Type B pancreatic cell (in vitro differentiated cells): ENCODE measurements at places on chromosomes 1 and 21. TPM values are rescaled to one million over a fixed set of nuclear protein-coding genes. Genes with fewer than 3 reads are reported as not detected.

GRCh38 chr1:9826087-9826486 lies 2.3 kb upstream of the CLSTN1 start:
- no peak for DNase-seq

DNA sequence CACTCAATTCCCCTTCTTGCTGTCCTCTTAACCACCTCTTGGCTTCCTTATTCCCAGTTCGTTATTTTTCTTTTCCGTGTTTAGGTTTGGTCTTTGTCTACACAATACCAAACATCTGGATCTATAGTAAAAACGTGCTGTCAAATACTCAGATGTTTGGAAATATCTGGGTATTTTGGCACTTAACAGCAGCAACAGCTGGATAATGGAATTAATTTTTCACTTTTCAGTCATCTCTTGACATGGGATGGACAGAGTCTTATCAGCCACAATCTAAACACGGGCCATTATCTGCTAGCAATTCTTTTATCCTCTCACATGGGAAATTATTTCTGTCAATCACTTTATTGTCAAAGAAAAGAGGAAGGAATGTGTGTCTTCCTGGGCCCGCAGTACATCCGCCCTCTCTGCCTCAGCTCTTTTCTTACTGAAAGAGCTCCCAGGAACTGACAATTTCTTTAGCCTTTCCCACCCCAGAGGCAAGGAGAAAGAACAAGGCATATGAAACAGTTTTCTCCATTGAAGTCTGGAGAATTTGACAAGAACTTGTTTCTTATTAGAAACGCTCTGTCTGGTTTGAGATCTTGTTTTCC lies 13.4 kb downstream of the NHLH2 start:
- no peak for DNase-seq

GRCh38 chr1:196400478-196401451 lies 207.5 kb downstream of the KCNT2 start:
- no peak for DNase-seq

GRCh38 chr1:53899206-53899628 lies 5.2 kb downstream of the DIO1 start:
- no peak for DNase-seq

- DNase-seq, result no peak
Measured at GRCh38 chr1:35605867-35606182, 32.7 kb downstream of the TFAP2E start.

GRCh38 chr21:39111931-39112550 lies 71.2 kb downstream of the PSMG1 start:
- no peak for DNase-seq

GRCh38 chr1:43184995-43185394 lies 12.9 kb downstream of the CFAP57 start:
- DNase-seq, result no peak

DNA sequence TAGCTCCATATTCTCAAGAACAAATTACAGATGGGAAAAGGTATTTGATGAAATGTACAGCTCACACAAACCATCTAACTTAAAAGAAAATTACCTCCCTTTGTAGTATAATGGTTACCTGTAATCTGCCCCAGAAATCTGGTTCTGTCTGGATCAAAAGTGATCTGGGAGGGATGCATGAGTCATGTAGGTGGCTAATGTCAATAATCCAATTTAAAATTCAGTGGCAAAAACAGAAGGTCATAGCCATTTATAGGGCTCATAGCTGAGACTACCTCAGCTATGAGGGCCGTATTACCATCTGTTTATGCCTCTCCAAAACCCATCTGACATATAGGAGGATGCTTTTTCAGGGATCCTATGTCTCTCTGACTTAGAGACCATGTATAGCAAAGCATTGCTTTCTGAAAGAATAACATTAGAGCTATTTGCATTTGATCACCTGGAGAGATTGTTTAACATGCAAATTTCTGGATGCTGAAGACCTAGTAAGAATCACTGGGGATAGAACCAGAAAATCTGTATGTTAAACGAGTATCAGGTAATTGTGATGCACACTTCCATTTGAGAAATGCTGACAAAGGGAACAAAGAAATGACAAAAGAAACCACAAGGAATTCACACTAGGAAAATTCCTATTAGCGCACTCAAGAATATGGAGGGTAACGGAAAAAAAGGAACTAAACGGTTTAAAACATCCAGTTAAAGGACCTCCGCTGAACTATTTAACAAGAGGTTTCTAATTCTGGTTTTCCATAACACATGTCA lies 17.6 kb downstream of the PAXBP1 start:
- no peak for DNase-seq

TBX19 gene
- 1.3 and 1.6 TPM in 2 replicates for total RNA-seq

LINGO4 gene
- not detected in 2 replicates for total RNA-seq

MMEL1 gene
- total RNA-seq, result 1.1 TPM in 1 of 2 replicates, not detected in the other

KPRP gene
- total RNA-seq, result not detected in 2 replicates

PIGP gene
- 18.8 and 20.5 TPM in 2 replicates for total RNA-seq

DNAJC6 gene
- 4.1 and 10.4 TPM in 2 replicates for total RNA-seq
